Nephron progenitor cell (in vitro differentiated cells): ENCODE measurements at places on chromosomes 16 and 17.

- H3K36me3 ChIP-seq, result no peaks in the 10 kb centered on the region
- peaks cover 33% of the 10 kb centered on the region for H3K27me3 ChIP-seq
- no peak for DNase-seq
- no peak overlapping the region for H3K27ac ChIP-seq
These were observed 121.2 kb downstream of the IRX3 start for GRCh38 chr16:54165174-54165911.

GRCh38 chr16:31110106-31111034 lies 2.2 kb downstream of the BCKDK start:
- no peak for DNase-seq
- H3K4me3 ChIP-seq, result peak overlapping the region; percentile 63
- peaks cover 16% of the 10 kb centered on the region for H3K36me3 ChIP-seq
- peaks cover 3% of the 10 kb centered on the region for H3K27me3 ChIP-seq

GRCh38 chr17:13597723-13598347 lies 3.9 kb downstream of the HS3ST3A1 start:
- H3K4me3 ChIP-seq, result peak overlapping the region; percentile 90
- no peak overlapping the region for H3K27ac ChIP-seq
- no peaks in the 10 kb centered on the region for H3K27me3 ChIP-seq
- H3K36me3 ChIP-seq, result no peaks in the 10 kb centered on the region
- DNase-seq, result peak; percentile 26

DNA sequence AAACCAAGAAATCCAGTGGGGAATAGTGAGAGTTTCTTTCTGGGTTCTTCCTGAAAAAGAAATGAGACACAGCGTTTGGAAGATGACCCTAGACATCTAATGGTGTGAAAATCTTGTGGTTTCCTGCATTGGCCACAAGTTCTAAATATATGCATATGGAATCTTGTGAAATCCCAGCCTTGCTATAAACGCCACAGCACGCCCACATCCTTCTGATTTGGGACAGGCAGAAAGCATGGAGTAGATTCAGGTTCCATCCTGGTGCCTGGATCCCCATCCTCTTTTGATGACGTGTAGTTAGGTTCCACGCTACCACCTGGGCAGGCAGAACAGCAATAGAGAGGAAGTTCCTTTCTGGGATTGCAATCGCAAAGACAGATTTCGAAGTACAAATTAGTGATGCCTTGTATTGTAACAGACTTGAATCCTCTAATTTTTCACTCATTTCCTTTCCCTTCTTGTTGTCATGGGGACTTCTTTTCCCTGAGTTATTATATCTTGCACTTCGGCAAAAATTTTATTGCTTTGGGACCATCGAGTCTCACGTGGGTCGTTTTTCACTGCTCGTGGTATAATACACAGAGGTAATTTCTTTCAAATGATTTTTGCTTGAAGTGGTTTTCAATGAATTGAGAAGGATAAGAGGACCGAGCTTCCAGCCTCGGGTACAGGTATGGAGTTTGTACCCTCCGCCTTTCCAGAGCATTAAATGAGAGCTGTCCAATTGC lies 37.6 kb downstream of the HS3ST4 start:
- no peak overlapping the region for H3K4me3 ChIP-seq
- H3K27me3 ChIP-seq, result peaks cover 6% of the 10 kb centered on the region
- no peaks in the 10 kb centered on the region for H3K36me3 ChIP-seq
- DNase-seq, result no peak
- H3K27ac ChIP-seq, result no peak overlapping the region

DNA sequence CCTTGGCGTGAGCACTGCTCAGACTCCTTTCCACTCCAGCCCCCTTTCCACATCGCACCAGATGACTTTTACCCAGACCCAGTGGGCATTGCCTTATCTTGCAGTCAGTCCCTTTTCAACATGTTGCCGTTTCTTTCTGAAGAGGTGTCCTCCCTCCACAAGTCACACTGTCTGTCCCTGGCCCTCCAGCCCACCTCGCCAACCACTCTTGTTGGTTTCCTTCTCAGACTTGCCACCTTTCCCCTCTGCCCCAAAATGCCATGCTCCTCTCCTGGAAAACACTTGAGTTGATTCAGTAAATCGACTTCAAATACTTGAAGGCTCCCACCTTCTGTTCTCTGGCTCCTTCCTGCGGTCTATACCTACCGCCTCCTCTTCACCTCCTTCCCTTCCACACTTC lies 7.5 kb upstream of the ADAM11 start:
- H3K4me1 ChIP-seq, result peaks cover 25% of the 10 kb centered on the region
- H3K4me3 ChIP-seq, result no peak overlapping the region
- DNase-seq, result no peak
- H3K27ac ChIP-seq, result peak overlapping the region; percentile 68

GRCh38 chr16:4599037-4599436 lies 15.7 kb downstream of the UBALD1 start:
- peaks cover 39% of the 10 kb centered on the region for H3K4me1 ChIP-seq
- H3K27me3 ChIP-seq, result peaks cover 17% of the 10 kb centered on the region
- H3K36me3 ChIP-seq, result no peaks in the 10 kb centered on the region
- no peak overlapping the region for H3K4me3 ChIP-seq
- no peak overlapping the region for H3K27ac ChIP-seq
- DNase-seq, result no peak
